ENCODE measurements at places on chromosomes 12 and 14. TPM values are rescaled to one million over a fixed set of nuclear protein-coding genes. Genes with fewer than 3 reads are reported as not detected.

GRCh38 chr12:121246893-121247557 lies 37.1 kb downstream of the P2RX4 start:
- DNase-seq, result no peak

DNA sequence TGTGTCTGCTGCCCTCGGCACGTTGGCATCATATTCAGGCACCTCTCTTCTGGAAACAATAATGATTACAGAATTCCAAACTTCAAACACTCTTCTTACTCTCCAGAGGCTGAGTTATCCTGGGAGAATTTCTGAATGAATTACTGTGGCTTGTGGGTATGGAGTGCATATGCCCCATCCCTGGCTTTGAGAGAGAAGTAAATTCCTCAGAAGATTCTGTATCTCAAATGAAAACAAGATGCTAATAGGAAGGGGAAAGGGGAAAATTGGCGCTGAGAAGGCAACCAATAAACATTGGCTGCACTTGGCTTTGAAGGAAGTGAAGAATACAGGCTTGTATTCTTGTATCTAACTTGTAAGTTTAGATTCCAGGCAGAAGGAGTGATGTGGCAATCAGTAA lies 132.0 kb upstream of the NOVA1 start:
- no peak for DNase-seq

DNA sequence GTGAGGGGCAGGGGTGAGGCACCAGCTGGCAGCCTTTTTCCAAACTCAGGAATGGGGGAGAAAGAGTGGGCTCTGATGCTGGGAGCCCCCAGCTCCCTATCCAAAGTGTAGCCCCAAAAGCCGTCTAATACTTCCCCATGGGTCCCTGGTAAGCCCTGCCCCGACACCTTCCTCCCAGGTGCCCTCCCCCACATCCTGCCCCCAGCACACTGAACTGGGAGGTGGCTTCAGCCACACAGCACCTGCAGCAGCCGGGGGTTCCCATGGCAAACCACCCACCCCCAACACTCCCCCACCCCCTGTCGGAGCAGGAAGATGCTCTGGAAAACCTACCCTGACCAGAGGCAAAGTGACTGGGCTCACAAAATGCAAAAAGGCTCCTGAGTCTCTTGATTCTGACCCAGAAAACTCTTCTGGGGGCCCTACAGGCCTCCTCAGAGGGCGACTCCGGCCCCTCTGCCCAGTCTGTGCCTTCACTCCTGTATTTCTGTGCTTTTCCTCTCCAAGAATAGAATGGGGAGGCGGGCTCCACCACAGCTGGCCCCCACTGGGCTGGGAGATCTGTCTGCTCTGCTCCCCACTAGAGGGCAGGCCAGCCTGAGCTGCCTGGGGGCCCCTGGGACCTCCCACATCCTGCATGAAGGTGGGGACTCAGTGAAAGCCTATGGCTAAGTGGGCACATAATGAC lies 81.6 kb downstream of the ITPK1 start:
- DNase-seq, result no peak

GOLGA3 gene
- total RNA-seq, result 99.1 TPM

USP30 gene
- 18.0 TPM for total RNA-seq

- no peak for DNase-seq
Measured at GRCh38 chr14:31479027-31479426, 8.8 kb downstream of the GPR33 start.

SLC25A47 gene
- not detected for total RNA-seq

KRT79 gene
- total RNA-seq, result not detected

DNA sequence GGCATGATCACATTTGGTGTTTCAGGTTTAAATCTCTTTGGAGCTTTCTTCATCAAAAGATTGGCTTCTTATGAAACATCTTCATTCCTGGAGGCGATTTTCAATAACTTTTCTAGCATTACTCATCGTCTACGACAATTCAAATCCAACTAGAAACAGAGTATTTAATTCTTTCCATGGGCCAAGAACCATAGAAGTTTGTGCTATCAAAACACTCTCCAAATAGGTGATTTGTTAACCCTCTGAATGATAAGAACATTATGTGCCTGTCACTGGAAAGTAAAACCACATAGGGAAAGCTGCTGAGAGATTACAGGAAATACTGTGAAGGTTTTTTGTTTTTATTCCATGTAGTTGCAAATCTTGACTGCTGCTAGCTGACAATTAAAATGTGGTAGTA lies 6.9 kb upstream of the DCN start:
- DNase-seq, result no peak

GRCh38 chr12:17661250-17661649 lies 428.7 kb downstream of the RERGL start:
- no peak for DNase-seq

- DNase-seq, result no peak
Measured at GRCh38 chr12:66279123-66279712, 23.1 kb upstream of the HELB start.

DNA sequence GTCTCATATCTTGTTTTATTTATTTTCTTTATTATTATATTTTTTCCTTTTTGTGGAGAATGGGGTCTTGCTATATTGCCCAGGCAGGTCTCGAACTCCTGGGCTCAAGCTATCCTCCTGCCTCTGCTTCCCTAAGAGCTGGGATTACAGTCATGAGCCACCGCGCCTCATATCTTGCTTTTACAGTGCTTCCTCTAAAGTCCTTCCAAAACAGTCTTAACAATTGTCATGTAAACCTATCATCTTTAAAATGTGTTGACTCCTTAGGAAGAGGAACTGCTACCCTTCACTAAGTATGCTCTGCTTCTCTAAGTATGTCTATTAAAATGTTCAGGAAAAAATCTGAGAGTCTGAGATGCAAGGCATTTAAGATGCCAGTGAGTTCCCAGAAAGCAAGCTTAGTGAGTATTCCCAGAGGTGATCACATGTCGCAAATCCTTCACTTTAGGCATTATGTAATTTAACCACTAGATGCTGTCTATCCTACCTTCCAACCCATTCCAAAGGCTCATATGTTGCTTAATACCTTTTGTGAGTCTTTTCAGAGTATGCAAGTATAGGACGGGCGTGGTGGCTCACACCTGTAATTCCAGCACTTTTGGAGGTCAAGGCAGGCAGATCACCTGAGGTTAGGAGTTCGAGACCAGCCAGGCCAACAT lies 19.7 kb upstream of the FOXJ2 start:
- DNase-seq, result no peak

DNA sequence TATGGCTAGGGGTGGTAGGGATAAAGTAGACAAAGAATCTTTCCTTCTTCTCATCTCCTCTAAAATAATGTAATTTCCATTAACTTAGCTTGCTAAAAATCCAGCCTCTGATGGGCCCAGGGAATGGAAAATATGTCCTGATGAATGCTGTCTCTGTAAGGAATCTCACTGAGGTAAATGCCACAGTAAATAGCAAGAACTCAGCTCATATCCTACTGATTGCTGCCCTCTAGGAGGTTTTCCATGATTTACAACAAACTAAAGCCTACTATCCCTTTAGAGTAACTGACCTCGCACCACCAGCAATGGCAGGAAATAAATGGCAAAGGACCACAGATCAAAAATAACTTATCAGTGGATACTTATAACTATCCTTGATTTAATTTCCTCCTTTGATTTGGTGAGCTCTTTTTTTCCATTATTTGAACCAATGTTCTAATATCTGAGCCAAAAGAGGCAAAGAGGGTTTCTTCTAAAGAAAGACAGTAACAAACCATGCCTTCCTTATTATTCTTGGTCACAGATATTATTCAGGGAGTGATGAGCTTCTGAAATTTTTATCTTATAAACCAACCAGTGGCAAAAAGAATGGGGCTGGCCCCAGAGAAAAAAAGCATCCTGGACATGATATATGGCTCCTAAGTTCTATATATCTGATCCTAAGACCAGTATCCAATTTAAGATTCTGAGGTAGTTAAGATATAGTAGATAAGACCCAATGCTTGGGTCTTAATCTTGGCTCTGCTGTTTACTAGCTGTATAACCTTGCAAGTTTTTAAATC lies 43.8 kb downstream of the SENP1 start:
- no peak for DNase-seq

DNA sequence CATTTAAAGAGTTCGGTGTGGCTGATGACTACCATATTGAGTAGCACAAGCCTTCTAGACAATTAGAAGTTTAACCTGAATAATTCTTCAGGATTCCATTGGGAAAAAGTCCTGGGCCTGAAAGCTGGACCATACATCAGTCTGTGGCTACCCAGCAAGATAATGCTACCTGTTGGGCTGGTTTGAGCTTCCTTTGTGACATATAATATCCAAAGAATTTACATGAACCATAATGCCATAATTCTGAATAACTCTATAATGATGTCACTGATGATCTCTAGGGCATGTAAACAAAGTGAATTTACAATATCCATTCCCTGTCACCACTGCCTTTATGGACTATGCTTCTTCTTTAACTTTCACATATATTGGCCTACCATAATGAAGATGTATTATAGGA lies 3.8 kb upstream of the YBX3 start:
- DNase-seq, result no peak

SALL2 gene
- 8.1 TPM for total RNA-seq

FOXN4 gene
- total RNA-seq, result 0.27 TPM

- no peak for DNase-seq
Measured at GRCh38 chr12:75790219-75790618, 241.4 kb downstream of the PHLDA1 start.

Data from prostate gland (tissue), 2 donors.